H1 (cell line): ENCODE measurements at places on chromosomes 1 and 21.

DNA sequence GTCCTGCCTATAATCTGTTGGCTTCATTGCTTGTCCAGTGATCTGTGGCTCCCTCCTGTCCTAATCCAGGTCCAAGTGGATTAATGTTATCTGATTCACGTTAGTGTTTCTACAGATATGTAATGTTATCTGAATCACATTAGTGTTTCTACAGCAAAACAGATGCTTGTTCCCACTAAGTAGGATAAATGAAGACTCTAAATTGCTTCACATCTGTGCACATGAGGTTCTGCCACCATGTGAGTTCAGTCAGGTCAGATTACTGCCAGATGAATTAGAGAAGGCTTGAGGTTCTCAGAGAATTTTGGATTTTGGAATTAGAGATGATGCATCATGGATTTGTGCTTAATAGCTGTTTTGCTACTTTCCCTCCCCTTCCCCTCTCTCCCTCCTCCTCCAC, 13.2 kb downstream of the DISC1 start:
- H3K4me1 ChIP-seq, result no peaks in the 10 kb centered on the region
- H3K4me3 ChIP-seq, result no peak overlapping the region
- no peaks in the 10 kb centered on the region for H3K27me3 ChIP-seq
- no peak for DNase-seq

- H3K4me1 ChIP-seq, result peaks cover 2% of the 10 kb centered on the region
- no peak overlapping the region for H3K27ac ChIP-seq
- no peak for DNase-seq
- H3K27me3 ChIP-seq, result no peaks in the 10 kb centered on the region
Observed at GRCh38 chr1:61743716-61744580, 1.7 kb downstream of the PATJ start.

DNA sequence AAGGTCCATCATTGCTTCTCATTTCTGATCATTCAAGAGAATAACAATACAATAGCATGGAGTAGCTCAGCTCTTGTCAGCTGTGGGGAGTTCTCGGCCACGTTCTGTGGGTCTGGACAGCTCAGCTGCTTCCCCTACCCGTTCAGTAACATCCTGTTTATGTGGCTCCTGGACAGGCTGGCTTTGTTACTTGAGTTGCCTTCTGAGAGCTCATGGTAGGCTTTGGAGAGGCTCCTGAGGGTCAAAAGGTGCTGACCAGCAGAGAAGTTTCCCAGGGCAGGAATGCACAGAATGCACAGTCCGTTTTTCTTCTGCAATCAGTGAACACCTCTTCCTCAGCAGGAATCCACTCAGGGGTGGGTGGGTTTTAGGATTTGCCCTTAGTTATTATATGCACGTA, 36.0 kb downstream of the KAZN start:
- no peak overlapping the region for H3K27ac ChIP-seq
- no peak overlapping the region for H3K4me3 ChIP-seq
- DNase-seq, result no peak
- no peaks in the 10 kb centered on the region for H3K4me1 ChIP-seq

DNA sequence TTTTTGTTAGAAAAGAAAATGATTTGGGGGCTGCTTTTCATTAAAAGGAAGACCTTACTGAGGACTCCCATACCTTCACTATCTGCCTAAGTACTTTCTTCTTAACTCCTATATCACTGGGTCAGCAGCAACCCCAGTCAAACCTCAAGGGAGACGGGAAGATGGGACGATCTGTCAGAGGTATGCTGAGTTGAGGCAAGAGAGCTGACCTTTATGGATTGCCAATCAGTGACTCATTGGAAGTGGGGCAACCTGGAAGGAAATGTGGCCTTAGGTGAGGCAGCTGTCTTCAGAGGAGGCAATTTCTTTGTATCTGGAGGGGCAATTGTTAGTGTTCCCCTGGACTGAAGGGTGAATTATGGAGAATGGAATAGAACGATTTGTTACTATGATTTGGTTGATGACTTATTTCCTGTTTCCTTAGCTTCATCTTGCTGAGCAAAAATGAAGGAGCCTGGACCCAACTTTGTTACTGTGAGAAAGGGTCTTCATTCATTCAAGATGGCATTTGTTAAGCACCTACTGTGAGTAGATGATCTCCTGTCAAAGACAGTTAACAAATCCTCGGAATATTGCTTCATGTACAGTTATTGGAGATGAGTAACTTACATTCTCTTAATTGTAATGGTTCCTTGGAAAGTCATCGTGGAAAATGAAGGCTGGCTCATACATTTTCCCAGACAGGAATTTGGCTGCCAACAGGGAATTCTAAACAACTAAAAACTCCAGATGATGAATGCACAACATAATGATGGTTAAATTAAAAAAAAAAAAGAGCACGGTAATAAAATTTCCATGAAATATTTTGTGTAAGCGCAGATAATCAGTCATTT, 134.7 kb upstream of the KCNJ15 start:
- H3K27ac ChIP-seq, result no peak overlapping the region
- H3K27me3 ChIP-seq, result no peaks in the 10 kb centered on the region
- DNase-seq, result no peak
- no peak overlapping the region for H3K4me3 ChIP-seq

DNA sequence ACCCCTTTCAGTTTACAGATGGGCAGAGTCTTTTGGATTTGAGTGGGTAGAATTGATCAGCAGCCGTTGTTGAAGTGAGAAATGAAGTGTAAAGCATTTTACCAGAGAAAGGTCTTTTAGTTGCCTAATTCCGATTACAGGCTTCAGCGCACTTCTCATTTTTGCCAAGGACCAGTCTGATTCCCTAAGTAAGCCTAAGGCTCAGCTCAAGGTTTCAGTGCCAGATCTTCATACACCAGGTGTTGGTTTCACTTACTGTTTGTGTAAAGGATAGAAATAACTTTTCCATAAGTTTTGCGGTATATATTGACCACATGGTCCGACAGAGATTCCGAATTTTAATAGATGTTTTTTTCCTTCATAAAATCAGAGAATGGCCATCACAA, 83.9 kb upstream of the BMP8A start:
- peak overlapping the region; percentile 73 for H3K4me3 ChIP-seq
- H3K27me3 ChIP-seq, result no peaks in the 10 kb centered on the region
- DNase-seq, result no peak
- H3K4me1 ChIP-seq, result no peaks in the 10 kb centered on the region; the same call in 1 of the 2 replicates
- H3K36me3 ChIP-seq, result peaks cover 7% of the 10 kb centered on the region; the same call in 1 of the 2 replicates

DNA sequence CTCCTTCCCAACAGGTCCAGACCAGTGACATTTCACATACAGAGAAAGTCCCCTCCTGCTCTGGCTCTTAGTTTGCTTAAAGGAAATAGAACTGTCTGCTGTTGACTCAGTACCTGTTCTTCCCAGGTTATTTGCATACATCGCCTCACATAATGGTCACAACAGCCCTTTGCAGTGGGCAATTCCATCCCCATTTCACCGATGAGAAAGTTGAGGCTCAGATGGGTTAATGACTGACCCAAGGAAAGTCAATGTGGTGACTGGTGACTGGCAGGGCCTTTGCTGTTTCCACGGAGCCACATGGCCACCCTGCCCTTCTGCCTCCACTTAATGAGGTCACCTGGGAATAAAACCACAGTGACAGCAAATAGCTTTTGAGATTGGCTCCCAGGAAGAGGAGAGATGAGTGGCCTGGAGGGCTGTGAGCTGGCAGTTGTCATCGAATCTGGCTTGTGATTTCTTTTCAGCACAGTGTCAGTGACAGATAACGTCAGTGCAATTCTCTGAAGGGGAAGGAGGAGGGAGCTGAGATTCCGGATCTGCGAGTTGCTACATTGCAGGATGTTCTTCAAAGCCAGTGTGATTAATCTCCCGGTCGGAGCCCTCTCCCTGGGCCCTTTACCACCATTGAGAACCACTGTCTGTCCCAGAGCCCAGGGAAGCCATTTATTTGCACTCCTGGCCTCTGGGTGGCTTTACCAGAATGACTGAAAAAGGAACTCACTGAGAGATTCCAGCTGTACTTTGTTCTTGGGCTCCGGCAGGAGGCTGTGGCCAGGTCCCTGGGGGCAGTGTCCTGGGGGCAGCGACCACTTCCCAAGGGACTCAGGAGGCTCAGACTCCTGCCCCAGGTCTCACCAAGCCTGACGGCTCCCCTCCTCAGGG, 117.2 kb downstream of the CNIH3 start:
- H3K4me3 ChIP-seq, result no peak overlapping the region
- DNase-seq, result no peak
- peaks cover 12% of the 10 kb centered on the region for H3K4me1 ChIP-seq
- H3K27me3 ChIP-seq, result no peaks in the 10 kb centered on the region
- H3K27ac ChIP-seq, result no peak overlapping the region

GRCh38 chr1:151715726-151716404, 738 bp downstream of the CELF3 start:
- peaks cover 4% of the 10 kb centered on the region for H3K4me1 ChIP-seq
- no peaks in the 10 kb centered on the region for H3K27me3 ChIP-seq
- no peak overlapping the region for H3K27ac ChIP-seq
- peak overlapping the region; percentile 29; the same call in 1 of the 2 replicates for H3K4me3 ChIP-seq

DNA sequence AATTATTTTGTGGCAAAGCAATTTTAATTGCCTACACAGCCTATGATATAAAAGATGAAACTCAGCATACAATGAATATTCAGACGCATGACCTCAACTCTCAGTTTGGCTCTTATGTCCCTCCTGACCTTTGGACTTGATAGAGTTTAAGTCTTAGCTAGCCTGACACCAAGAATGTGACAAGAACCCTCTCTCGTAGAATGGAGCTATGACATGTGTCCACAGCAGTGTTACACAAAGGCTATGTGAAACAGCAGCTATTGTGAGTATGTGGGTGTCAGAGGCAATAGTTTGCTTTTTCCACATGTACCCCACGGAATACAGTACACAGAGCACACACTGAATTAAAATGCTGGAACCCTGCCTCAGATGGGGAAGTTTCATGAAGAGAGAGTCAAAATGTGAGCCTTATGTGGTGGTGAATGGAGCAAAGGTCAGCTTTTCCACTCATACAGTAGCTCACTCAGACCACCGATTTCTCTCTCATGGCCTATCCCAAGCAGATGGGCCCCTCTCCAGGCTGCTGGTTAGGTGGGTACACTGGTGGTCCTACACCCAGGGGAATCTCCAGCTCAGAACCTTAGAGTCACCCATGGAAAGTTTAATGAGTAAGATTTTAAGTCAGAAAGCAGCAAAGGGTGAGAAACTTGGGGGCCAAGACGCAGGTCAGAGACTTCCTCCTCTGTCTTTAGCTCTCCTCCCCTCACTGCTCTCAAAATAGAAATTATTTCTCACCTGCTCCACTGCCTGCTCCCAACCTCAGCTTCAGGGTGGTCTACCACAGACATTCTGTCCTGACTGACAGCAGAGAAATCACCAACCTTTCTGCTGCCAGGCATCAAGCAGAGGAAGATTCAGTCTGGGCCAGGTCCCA, 10.1 kb upstream of the XCL2 start:
- no peaks in the 10 kb centered on the region for H3K27me3 ChIP-seq
- H3K4me1 ChIP-seq, result no peaks in the 10 kb centered on the region
- DNase-seq, result no peak
- no peak overlapping the region for H3K4me3 ChIP-seq
- 0 out of 2 replicates have a peak overlapping the region, but pooled peaks have one; percentile 3 for H3K27ac ChIP-seq

DNA sequence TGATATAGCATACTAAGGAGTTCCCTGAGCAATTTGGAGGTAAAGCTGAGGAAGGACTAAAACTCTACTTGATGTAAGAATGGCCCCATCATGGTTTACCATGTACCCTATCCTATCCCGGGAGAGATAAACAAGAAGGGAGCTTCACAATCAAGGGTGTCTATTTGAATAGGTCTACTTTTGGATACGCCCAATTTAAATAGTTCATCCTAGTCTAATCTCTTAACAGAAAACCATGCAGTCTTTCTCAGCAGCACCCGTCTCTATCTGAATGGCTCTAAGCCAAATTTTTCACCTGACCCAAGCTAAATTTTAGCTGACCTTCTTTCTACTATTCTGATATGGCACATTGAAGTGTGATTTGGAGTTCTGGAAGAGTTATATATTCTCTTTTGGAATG, 122.0 kb downstream of the TNNI3K start:
- no peak for DNase-seq
- no peak overlapping the region for H3K27ac ChIP-seq
- H3K4me1 ChIP-seq, result no peaks in the 10 kb centered on the region
- no peaks in the 10 kb centered on the region for H3K27me3 ChIP-seq
- H3K36me3 ChIP-seq, result no peaks in the 10 kb centered on the region
- H3K4me3 ChIP-seq, result no peak overlapping the region
